Stimulated activated CD4-positive, alpha-beta T cell treated with anti-CD3 and anti-CD28 coated beads, Interleukin-1b, Interleukin-23, amount 100 ng/mL, for 1 hour (primary cell): ENCODE measurements at places on chromosomes 11 and 22.
A peak's percentile ranks its signal among the peaks of the same experiment; 100 is the strongest.

DNA sequence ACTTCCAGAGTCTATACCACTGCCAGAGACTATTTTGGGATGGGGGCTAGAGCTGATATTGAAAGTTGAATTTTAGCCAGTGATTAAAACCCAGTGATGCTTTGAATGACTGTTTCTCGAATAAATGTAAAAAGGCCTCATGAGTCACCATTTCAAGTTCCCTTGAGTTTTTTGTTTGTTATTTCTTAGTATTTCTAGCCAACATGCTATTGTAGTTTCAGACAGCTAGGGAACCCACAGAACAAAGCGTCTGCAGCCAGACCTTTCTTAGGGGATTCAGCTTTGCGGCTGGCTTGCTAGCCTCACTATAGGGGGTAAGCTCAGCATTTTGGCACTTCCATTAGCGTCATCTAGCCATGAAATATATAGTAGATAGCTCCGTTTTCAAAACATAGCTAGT is 66.5 kb downstream of the DBX1 start:
- DNase-seq = no peak

DNA sequence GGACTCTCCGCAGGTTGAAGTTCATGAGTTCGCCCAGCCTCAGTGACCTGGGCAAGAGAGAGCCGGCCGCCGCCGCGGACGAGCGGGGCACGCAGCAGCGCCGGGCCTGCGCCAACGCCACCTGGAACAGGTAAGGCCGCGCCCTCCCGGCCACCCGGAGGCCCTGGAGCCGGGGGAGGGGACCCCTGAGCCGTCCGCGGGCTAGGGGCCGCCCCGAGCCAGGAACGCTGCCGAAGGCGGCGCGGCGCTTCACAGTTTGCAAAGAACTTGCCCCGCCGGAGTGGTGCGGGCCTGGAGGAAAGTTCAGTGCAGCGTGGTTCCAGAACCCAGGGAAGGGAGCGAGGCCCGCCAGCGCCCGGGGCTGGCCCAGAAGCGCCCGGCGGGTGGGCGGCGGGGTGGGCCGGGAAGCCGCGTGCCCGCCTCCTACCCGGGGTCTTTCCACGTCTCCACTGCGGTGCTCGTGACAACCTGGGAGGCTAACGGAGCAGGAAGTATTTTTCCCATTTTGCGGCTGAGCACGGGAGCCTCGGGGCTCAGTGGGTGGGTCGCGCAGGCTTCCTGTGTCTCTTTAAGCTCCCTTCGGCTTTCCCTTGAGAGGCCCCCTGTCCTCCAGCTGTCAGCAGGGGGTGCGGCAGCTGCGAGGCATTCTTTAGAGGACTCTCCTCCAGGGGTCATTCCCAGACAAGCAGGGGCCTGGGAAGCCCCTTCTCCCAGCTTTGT is 635 bp downstream of the PRR5 start:
- peak; percentile 17 for DNase-seq

GRCh38 chr11:126210871-126211235 is 597 bp downstream of the RPUSD4 start:
- DNase-seq = no peak

DNA sequence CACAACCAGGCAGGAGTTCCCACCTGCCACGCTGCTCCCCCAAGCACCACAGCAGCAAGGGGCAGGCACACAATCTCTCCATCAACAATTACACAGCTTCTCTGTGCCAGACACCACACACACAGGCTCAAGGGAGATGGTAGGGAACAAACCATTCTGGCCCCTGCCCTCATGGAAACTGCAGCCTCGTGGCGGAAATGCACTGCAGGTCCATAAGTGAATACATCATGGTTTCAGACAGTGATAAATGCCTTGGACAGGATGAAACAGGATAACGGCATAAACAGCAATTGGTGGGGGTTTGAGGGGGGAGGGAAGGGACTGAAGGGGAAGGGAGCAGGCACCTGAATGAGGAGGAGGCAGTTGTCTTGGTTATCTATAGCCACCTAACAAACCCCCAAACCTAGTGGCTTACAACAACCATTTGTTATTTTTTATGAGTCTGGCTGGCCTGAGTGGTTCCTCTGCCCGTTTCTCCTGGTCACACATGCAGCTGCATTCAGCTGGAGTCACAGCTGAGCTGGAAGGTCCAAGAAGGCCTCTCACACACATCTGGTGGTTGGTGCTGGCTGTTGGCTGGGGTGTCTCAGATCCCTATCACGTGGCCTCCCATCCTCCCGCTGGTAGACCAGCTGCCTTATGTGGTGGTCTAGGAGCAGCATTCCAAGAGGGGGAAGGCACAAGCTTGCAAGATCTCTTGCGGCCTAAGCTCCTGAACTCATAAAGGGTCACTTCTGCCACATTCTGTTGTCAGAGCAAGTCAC is 15.0 kb upstream of the YWHAH start:
- no peak for DNase-seq

DNA sequence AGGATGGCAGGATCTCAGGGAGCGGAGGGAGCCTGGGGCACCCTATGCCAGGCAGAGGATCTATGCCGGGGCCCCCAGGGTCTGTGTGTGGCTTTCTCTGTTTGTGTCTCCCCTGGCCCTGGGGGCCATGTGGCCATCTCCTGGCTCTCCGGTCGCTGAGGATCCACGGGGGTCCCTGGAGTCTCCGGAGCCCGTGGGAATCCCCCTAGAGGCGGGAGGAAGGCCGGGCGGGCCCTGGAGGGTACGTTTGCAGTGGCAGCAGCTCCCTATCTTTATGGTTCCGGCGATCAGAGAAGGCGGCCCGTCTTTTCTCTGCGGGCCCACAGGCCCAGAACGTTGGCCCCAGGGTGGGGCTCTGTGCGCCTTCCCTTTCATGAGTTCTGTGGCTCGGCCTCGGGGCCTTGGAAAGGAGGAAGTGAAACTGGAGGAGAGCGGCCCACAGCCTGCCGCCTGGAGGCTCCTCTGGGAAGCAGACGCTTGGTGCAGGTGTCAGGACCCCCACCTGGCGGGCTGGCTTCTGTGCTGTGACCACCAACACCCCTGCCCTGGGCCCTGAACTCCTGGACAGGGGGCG is 82.1 kb downstream of the KCNQ1 start:
- DNase-seq = no peak

DNA sequence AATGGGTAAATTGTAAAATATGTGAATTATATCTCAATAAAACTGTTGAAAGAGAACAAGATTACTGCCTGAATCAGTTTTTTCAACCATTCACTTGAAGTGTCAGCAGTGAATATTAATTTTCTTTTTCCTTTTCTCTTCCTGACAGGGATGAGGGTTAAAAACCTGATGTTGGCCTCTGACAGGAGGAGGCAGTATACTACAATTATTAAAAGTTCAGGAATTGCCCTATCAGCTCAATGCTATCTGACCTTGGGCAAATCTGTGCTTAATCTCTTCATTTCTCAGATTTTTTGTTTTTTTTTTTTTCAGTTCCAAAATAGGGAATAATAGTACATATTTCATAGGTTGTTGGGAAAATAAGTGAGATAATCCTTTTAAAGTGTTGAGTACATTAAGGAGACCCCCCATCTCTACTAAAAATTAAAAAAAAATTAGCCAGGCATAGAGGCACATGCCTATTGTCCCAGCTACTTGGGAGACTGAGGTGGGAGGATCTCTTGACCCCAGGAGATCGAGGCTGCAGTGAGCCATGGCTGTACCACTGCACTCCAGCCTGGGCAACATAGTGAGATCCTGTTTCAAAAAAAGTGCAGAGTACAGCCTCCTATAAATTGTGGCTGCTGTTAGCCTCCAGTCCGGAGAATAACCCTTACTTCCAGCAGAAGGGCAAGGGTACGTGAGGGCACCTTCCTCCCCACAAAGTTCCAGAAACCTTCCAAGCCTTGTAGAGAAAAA is 48.8 kb downstream of the TRIM44 start:
- no peak for DNase-seq

GRCh38 chr11:10625982-10626311 is 57.5 kb upstream of the LYVE1 start:
- no peak for DNase-seq

- DNase-seq = no peak
Observed at GRCh38 chr11:36455658-36456111, 54.4 kb downstream of the TRAF6 start.

DNA sequence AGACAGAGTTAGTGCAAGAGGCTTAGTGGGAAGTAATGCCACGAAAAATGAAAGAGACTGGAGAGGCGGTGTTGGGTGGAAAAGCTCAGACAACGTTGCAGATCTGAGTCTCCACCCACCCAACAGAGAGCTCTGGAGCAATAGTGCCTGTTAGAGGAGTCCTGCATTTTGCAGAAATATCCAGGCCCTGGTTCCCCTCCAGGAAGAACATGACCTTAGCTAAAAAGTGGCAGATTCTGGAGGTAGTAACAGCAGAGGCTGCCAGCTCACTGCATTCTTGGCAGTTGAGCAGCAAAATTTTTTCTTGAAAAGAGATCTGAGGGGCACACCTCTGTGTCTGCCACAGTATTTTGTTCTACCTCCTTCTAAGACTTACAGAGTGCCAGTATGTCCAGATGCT is 27.7 kb upstream of the BIRC3 start:
- DNase-seq = no peak
